ENCODE measurements at places on chromosomes 5 and 9.

GRCh38 chr5:112720576-112720975 lies 17.1 kb upstream of the APC start:
- DNase-seq, result no peak

DNA sequence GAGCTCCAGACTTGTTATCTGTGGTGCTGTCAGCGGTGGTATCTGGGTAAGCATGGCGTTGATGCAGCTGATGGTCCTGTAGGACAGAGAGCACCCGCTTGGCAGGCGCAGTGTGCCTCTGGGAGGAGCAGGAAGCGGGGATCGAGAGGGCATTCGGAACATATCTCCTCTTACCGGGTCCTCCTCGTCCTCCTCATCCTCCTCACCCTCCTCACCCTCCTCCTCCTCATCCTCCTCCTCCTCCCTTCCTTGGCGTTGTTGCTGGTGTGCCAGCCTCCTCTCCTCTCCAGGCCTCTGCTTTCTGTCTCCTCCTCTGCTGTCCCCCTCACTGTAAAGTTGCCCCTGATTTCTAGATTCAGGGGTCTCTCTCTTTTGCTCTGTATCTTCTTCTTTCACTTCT lies 21.2 kb downstream of the ECM2 start:
- DNase-seq, result no peak

GRCh38 chr5:53041071-53041692 lies 52.0 kb downstream of the ITGA2 start:
- no peak for DNase-seq

DNA sequence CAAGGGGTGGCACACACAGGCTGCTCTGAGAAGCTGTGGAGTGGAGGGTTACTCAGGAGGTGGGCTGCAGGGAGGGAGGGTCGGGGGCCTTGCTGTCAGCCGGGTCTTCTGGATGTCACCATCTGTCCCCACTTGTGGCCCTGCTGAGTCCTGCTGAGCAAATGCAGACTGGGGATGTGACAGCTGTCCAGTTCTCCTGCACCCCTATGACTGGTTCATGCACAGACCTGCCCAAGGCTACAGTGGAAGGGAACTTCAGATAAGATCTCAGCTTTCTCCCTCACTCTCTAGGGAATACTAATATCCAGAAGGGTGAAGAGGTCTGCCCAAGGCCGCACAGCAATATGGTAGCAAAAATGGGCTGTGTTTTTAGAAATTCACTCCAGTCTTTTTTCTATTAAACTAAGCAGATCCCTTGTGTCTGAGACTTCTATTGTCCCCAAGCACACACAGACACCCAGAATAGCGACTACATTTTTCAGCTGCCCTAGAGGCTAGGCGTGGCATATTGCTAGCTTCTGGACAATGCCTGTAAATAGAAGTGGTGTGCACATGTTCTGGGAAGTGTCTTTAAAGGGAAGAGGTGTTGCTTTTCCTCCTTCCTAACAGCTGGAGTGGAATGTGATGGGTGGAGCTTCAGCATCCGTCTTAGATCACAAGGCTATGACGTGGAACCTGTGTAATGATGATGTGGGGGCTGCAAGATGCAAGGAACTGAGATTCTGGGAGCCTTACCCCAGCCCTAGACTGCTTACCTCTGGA lies 51.1 kb upstream of the TBC1D2 start:
- no peak for DNase-seq

DNA sequence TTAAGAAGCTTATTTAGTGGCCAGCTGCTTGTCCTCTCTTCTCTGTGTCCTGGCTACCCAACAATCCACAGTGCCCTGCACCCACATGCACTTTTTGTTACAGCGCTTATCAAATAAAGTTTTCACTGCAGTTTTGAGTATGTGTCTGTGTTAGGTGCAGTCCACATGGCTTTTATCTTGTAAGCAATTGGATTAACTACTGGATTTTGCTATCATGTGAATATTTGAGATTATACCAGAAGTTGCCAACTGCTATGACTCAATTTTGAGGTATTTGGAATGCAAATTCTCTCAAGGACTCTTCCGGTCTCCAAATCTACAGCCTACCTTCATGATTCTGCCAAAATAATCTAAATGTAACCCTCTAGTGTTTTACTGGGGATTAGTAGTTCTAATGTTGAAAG lies 690.2 kb downstream of the NR2F1-AS1 start:
- no peak for DNase-seq

GRCh38 chr5:170265522-170265921 lies 32.1 kb downstream of the LCP2 start:
- no peak for DNase-seq

DNA sequence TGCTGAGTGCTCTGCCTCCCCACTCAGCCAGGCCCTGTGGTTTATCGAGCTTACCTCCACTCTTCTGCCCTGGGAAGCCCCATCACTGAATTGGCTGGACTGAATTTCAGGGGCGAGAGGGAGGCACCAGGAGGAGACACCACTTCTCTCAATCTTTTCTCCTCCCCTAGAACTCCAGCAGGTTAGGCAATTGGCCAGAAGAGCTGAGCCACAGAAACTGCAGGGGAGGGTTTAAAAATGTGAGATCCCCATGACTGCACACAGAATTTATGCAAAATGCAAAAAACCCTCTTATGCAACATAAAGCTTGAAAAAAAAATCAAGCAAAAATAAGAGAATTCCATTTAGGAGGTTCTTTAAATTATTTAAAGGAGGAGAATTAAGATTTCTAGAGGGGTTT lies 29.9 kb downstream of the TUT7 start:
- no peak for DNase-seq

DNA sequence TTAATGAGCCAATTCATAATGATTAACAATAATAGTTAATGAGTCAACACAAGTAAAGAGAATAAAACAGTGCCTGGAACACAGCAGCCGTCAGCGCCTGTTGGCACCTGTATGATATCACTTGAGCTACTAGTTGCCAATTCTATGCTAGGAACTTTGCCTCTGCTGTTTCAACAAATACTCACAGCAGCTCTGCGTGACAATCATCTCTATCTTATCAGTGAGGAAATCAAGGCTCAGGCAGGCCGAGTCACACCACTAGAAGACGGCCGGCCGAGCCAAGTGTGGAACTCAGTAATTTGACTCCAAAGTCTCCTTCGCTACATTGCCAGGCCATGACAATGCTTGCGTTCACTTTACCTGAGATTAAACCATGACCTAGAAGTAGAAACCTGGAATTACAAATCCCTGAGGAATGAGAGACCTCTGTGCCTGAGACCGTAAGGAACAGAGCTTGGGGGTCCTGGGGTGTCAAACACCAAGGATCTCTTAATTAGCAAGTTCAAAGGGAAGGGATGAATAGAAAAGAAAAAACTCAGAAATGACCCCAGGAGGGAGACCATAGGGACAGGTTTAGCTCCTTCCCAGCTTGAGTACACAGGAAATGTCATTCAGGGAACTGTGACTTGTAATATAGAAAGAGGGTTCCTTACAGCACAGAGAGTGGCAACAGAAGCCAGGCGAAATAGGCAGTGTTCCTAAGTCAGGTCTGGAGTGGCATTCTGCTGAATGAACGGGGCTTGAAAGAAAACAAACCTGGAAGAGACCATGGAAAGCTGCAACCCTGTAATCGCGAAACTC lies 109.1 kb downstream of the SUSD1 start:
- no peak for DNase-seq

DNA sequence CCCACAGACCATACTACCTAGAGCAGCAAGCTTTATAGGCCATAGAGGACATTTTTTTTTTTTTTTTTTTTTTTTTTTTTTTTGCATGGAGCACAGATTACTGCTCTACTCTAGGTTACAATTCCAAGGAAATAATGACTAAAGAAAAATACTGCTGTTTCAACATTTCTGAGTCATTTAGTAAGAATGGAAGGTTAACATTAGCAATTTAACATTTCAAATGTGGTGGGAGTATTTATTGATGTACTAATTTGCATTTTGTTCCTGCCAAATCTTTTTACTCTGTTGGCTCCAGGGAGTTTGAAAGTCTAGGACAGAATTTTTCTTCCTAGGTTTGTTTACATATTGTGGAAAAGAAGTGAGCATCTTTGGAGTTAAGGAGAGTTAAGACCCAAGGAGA lies 142.1 kb upstream of the CCDC152 start:
- DNase-seq, result no peak

DNA sequence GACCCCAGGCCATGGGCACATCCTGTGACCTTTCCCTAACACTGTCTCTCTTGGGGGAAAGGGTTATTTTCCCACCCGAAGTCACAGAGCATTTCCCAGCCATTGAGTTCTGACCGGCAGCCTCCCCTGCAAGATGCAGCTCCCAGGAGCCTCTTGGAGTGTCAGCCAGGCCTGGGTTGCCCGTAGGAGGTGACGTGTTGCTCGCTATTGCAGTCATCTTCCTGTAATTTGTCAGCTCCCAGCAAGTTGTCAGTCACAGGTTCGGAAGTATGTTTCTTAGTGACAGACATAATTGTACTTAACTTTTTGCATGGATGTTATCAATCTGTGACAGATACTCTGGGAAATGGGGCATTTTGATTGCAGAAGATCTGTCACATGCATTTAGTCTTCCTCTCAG lies 74.5 kb downstream of the MVB12B start:
- DNase-seq, result no peak

DNA sequence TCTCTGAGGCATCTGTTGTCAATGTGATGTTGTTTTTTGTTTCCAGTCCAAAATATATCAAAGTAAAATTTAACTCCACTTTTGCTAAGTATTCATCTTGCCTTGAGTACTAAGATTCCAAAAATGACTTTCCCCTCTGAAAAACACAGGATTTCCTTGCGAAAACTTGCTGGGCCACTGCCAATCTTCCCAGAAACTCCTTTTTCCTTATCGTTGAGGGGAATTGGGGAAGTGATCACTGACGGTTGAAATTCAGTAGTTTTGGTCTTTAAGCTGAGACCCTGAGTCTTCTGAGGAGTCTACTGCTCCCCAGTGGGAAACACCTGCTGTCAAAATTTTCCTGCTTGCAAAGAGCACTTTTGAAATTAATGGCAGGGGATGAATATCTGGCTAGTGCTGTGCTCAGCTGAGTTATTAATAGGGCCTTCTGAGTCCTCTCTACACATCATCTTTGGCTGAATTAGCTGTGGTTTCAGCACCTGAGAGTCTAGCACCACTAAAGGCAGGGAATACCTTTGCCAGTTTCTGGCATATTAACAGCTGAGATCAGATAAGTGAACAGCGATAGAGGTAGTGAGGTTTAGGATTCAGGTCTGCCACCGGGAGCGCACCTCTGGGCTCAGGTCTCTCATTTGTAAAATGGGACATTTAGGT lies 18.0 kb downstream of the TLR4 start:
- DNase-seq, result no peak

DNA sequence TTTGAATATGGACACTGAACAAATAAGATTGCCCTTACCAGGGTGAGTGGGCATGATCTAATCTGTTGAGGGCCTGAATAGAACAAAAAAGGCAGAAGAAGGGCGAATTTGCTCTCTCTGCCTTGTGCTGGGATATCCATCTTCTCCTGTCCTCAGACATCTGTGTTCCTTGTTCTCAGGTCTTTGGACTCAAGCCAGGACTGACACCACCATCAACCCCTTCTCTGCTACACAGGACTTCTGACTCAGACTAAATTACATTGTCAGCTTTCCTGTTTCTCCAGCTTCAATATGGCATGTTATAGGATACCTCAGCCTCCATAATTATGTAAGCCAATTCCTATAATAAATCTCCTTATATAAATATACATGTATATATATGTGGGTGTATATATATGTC lies 40.8 kb upstream of the SLCO6A1 start:
- no peak for DNase-seq

- no peak for DNase-seq
Measured at GRCh38 chr9:17730899-17731298, 152.0 kb downstream of the SH3GL2 start.

GRCh38 chr5:8363138-8363537 lies 494.2 kb downstream of the MTRR start:
- DNase-seq, result no peak

DNA sequence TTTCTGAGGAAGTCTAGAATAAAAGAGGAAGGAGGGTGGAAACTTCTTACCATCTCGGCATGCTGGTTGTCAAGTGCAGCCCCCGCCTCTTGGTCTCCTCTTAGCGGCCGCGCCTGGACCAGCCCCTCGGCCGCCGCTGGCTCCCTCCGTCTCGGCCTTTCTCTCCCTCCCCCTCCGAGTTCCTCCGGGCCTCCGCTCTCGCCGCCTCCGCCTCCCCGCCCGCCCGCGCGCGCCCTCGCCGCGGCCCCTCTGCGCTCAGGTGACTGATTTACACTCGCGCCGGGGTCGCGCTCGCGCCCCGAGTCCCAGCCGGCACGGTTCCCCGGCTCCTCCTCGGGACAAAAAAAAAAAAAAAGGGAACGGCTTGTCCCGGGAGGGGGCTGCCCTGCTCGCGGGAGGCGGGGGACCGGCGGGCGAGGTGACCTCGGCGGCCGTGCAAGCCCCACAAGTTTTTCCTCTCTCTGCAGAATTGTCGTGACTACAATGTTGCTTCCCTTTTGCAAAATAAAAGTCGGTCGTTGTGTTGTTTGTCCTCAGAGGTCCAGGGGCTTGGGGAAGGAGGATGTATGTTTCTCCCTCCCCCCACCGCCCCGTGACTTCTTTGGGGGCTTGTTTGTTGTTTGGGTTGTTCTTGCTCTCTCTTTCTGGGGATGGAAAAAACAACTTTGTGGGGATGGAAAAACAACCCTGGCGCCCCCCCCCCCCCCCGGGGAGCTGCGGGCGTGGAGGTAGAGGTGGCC lies at the start of gene BNC2:
TSS of gene BNC2 (minus strand) at position 75 of the 740 bp plus-strand sequence. CDS start at position 53, 22 bp downstream.
- DNase-seq, result no peak

DNA sequence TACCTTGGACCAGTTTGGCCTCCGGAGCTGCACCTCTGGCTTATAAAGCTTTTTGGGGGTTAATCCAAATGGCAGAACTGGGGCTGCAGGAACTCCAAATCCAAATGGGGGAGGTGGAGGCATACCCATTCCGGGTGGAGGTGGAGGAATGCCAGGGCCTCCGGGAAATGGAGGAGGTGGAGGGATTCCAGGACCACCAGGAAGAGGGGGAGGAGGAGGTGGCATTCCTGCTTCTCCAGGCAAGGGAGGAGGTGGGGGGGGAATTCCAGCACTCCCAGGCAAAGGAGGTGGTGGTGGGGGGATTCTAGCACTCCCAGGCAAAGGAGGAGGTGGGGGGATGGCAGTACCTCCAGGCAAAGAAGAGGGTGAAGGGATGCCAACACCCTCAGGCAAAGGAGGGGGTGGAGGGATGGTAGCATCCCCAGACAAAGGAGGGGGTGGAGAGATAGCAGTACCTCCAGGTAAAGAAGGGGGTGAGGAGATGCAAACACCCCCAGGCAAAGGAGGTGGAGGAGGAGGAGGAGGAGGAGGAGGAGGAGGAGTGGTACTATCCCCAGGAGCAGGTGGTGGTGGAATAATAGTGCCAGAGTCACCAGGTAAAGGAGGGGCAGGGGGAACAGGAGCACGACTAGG lies 45.2 kb downstream of the DIAPH1 start:
- no peak for DNase-seq

DNA sequence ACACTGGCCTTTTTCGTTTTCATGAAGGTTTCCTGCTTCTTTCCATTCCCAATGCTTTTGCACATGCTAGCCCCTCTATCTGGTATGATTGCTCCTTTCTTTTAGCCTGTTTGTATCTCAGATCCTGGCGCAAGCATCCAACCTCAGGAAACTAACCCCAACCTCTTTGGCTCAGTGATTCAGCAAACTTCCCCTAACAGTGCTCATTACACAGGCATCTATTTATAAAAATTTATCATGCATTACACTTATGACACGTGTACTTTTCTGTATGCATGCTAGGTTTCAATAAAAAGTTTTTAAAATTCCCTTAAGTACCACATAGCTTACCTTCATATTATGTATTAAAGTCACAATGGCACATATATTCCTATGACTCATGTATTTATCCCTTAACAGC lies 218.9 kb downstream of the EPB41L4A start:
- no peak for DNase-seq

GRCh38 chr5:32496104-32496503 lies 51.6 kb upstream of the ZFR start:
- no peak for DNase-seq

Measured in activated naive CD4-positive, alpha-beta T cell (primary cell).